ENCODE measurements at places on chromosomes 1 and 21.

GRCh38 chr1:55579332-55580001, 364.3 kb upstream of the USP24 start:
- no peak for DNase-seq

DNA sequence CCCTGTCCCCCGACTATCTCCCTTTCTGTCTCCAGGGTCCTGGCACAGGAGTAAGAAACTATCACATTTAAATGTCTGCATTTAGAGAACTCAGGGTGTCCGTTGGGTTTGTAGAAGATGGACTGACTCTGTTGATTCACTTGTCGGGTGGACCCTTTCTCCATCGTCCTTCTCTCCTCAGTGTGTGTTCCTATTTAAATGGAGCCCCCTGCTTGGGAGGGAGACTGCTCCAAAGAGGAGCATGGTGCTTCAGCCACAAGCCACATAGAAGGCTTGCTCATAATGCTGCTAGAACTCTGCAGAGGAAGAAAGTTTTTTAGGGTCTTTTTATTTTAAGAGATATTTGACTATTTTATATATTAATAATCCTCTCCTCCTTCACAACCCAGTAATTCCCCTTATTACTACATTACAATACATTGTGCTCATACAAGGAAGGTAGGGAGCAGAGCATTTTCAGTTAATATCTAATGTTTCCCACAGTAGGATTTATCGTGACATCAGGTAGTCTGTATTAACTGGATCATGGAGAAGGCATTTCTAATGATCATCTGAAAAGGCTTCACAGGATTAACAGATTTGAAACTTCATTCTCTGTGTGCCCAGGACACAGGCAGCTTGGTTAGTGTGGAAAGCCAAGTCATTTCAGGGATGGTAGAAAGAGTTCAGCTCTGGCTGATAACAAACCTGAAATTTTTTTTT, 13.8 kb downstream of the FGGY start:
- no peak for DNase-seq

DNA sequence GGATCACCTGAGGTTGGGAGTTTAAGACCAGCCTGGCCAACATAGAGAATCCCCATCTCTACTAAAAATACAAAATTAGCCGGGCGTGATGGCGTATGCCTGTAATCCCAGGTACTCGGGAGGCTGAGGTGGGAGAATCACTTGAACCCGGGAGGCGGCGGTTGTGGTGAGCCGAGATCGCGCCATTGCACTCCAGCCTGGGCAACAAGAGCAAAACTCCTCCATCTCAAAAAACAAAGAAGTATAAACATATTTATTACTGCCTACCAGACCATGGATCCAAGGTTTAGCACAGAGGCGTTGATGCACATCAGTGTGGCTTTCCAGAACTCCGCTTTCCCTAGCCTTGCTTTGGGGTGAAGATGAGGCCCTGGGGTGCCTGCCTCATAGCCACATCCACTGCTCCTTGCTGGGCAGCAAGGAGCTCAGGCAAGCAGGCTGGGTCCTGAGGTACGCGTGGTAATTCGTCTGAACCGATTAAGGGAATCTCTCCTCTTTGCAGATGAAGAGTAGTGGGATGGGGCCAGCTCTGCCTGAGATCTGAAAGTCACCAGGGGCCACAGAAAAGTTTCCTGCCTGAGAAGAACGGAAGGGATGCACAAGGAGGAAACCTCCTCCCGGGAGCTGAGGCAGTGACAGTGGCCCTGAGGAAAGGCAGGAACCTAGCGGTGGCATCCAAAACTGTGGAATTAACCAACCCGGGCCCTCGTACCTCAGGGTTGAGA, 52.3 kb upstream of the LBR start:
- DNase-seq = no peak

GRCh38 chr1:229768232-229768631, 142.2 kb downstream of the URB2 start:
- no peak for DNase-seq

GRCh38 chr1:203046984-203047630, 20.8 kb downstream of the PPFIA4 start:
- DNase-seq = peak; percentile 75

GRCh38 chr21:44792702-44793591, 8.7 kb downstream of the UBE2G2 start:
- DNase-seq = peak; percentile 72

GRCh38 chr1:205961991-205962820, 18.9 kb upstream of the SLC26A9 start:
- DNase-seq = peak; percentile 52

DNA sequence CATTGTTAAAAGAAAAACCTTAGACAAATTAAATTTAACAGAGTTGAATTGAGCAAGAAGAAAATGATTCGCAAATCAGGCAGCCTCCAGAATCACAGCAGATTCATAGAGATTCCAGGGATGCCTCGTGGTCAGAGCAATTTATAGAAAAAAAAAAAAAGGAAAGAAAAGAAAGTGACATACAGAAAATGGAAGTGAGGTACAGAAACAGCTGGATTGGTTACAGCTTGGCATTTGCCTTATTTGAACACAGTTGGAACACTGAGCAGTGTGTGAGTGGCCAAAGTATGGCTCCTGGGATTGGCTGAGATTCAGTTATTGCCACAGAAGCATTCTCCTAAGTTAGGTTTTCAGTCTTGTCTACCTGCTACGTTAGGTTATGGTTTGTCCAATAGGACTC, 9.1 kb upstream of the C21orf91 start:
- peak; percentile 61 for DNase-seq

Measured in fibroblast of the aortic adventitia (primary cell).